Activated CD4-positive, alpha-beta T cell treated with anti-CD3 and anti-CD28 coated beads, Interleukin-2, amount 50 U/mL, for 16 hours (primary cell): ENCODE measurements at places on chromosomes 11 and 22.
A peak's percentile ranks its signal among the peaks of the same experiment; 100 is the strongest.

DNA sequence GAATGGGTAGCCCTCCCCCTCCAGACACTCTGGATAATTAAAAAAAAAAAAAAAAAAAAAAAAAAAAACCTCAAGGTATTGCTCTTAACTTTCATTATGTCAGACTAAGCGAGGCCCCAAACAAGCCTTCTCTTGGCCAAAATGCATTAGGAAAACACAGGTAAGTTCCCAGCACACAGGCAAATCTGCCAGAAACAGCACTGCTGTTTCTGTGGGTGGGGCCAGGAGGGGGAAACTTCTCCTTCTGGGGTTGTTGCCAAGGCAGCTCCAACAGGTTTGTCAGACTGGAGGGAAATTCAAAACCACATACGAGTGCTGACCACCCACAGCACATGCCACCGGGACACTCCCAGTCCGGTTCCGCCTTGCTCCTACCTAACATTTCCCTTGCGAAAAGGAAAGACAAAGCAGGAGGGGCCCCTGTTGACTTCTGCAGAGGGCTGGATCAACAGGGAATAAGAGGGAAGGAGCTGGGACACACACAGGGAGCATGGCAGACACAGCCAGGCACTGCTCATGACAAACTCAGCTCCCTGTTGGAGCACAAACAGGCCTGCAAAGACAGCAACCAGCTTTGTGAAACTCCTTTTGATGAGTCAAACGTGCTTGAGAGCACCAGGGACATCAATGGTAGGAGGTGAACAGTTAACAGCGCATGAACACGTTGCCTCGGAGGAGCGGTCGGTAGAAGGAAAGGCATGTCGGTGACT, 55.0 kb downstream of the MYH9 start:
- peak; percentile 86 for DNase-seq

GRCh38 chr11:105208019-105208418, 68.5 kb upstream of the CARD18 start:
- DNase-seq, result no peak

DNA sequence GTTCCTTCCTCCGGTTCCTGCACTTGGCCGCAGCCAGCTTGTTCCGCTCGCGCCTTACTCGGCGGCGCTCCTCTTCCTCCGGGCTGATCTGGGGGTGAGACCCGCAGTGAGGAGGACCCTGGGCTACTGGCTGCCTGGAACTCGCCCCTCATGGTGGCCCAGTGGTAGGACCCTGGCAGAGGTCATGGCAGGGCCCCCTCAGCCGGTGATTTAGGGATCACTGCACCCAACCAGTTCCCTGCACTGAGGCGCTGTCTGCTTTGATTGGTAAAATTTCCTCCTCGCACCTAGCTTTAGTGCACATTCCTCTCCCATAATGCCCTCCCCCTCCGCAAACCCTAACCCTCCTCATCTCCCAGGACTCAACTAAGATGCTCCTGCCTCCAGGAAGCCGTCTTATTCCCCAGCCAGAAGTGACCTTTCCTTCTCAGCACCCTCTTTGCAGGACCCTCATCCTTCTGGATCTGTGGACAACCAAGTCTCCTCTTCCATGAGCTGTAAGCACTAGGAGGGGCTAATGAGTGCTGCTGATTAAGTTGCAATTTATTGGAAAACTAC, 3.6 kb downstream of the CCDC85B start:
- peak; percentile 66 for DNase-seq

- no peak for DNase-seq
Observed at GRCh38 chr11:134882141-134882540, 470.1 kb upstream of the B3GAT1 start.

DNA sequence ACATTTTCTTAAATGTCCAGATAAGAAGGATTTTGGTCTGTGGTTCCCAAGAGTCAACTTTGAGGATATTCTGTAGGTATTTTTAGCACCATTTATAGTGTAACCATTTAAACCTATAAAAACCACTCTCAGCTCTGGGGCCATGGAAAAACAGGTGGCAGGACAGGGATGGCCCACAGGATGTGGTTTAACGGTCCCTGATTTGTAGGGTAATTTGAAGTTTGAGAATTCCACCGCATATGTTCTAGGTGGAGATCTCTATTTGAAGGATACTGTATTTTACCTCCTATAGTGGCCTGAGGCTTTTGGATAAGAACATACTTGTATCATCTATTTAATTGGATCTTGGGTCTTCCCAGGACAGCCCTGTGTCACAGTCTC, 62.4 kb upstream of the IGLL5 start:
- DNase-seq, result no peak

- DNase-seq, result peak; percentile 37
Observed at GRCh38 chr11:88231894-88232482, 56.7 kb upstream of the RAB38 start.

- no peak for DNase-seq
Observed at GRCh38 chr11:101723371-101723770, 139.6 kb upstream of the TRPC6 start.

GRCh38 chr22:28977481-28977971, 84.1 kb downstream of the C22orf31 start:
- DNase-seq, result no peak

DNA sequence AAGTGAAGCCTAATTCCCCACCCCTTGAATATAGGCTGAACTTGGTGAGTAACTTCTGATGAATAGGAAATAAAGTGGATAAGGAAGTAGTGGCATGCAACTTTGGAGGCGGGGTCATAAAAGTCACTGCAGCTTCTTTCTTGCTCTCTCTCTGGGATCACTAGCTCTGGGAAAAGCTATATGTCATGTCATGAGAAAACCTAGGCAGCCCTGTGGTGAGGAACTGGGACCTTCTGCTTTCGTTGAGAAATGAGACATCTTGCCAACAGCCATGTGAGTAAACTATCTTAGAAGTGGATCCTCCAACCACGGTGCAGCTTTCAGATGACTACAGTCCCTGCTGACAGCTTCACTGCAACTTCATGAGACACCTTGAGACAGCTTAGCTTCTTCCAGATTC, 15.7 kb downstream of the ZNF214 start:
- DNase-seq, result no peak
